PC-3 (cell line): ENCODE measurements at places on chromosomes 2 and 18. TPM values are rescaled to one million over a fixed set of nuclear protein-coding genes. Genes with fewer than 3 reads are reported as not detected.
A peak's percentile ranks its signal among the peaks of the same experiment; 100 is the strongest.

The RPE gene
- total RNA-seq, result 60.5 and 77.3 TPM in 2 replicates

DNA sequence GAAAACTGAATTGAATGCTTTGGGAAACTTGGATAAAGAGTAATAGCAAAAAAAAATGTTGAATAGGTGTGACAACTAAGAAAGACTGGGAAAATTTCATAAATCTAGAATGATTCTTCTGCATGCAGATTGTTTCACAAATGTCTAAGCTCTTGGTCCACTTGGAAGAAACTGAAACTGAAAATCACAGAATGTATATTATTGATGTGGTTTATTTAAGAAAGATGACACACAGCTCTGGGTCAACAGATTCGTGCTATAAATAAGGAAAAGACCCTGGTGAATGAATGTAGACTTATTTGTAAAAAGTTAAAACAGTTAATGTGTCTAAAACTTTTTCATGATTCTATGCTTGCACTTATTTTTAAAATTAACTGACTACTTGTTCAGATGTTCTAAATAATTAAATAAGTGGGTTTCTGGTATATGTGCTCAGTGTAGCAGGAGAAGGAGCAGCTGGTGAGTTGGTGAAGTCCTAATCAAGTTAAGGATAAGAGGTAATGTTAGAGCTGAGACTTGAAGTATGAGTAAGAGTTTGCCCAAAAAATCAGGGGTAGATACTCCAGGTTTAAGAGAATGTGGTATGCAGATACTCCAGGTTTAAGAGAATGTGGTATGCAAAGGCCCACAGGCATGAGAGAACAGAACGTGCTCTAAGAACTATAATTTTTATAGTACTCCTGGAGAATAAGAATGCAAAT lies 24.5 kb downstream of the UGP2 start:
- DNase-seq, result peak; percentile 12
- no peak overlapping the region for H3K27ac ChIP-seq
- H3K27me3 ChIP-seq, result no peaks in the 10 kb centered on the region
- H3K4me1 ChIP-seq, result peaks cover 59% of the 10 kb centered on the region
- H3K36me3 ChIP-seq, result peaks cover 16% of the 10 kb centered on the region; the same call in 1 of the 2 replicates
- no peak overlapping the region for H3K4me3 ChIP-seq

The AQP12B gene
- total RNA-seq, result not detected in 2 replicates

- no peak for DNase-seq
- no peaks in the 10 kb centered on the region for H3K27me3 ChIP-seq
- no peaks in the 10 kb centered on the region for H3K4me1 ChIP-seq
- H3K4me3 ChIP-seq, result no peak overlapping the region
Observed at GRCh38 chr18:64403784-64404503, 255.1 kb upstream of the LINC00305 start.

- no peak overlapping the region for H3K4me3 ChIP-seq
- DNase-seq, result peak; percentile 21
- H3K27ac ChIP-seq, result no peak overlapping the region
- peaks cover 31% of the 10 kb centered on the region for H3K4me1 ChIP-seq
- no peaks in the 10 kb centered on the region for H3K27me3 ChIP-seq
Observed at GRCh38 chr2:147275943-147276342, 568.9 kb upstream of the ACVR2A start.

DNA sequence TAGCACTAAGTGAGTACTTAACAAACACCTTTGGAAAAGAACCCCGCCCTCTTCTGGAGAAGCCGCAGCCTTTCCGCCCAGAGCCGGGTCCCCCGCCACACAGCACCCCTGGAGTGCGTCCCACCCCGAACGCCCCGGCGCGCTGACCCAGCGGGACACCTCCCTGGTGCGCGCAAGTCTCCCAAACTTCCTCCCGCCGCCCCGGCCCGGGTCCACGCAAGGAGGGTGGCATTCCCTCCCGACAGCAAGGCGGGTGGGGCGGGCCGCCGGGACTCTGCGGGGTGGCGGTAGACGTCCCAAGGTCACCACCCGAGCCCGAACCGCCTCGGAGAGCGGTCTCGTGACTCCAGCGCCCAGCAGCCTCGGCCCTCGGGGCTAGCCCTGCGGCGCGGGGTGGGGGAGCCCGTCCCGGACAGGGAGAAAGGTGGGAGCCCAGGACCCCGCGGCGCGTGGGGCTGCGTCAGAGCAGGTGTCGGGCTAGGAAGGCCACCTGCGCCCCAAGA lies 598 bp downstream of the CCDC93 start:
- peak overlapping the region; percentile 100 for H3K4me3 ChIP-seq
- peaks cover 16% of the 10 kb centered on the region for H3K4me1 ChIP-seq
- H3K27me3 ChIP-seq, result no peaks in the 10 kb centered on the region
- peak overlapping the region; percentile 36 for H3K27ac ChIP-seq

DNA sequence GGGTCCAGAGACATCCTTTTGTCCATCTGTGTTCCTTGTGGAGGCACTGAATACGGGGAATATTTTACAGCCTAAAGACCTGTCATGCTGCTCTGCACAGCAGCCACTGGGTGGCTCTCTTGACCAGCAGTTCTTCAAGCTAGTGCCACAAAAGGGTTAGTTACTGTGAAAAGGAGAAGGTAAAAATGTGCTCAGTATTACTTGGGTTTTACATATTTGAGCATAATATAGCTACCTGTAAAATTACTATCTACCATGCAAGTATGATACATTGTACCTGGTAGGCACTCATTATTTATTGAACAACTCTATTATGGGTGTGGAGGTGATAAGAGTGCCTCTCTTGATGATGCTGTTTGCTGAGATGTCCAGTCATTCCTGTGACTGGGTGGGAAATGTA lies 23.6 kb downstream of the FZD5 start:
- H3K4me1 ChIP-seq, result no peaks in the 10 kb centered on the region
- no peak overlapping the region for H3K4me3 ChIP-seq
- H3K27ac ChIP-seq, result no peak overlapping the region
- no peaks in the 10 kb centered on the region for H3K27me3 ChIP-seq

GRCh38 chr2:173149491-173149890 lies 73.8 kb downstream of the MAP3K20 start:
- peaks cover 66% of the 10 kb centered on the region for H3K4me1 ChIP-seq
- no peak overlapping the region for H3K4me3 ChIP-seq
- no peaks in the 10 kb centered on the region for H3K27me3 ChIP-seq
- DNase-seq, result no peak
- H3K36me3 ChIP-seq, result no peaks in the 10 kb centered on the region; the same call in 1 of the 2 replicates
- no peak overlapping the region for H3K27ac ChIP-seq

DNA sequence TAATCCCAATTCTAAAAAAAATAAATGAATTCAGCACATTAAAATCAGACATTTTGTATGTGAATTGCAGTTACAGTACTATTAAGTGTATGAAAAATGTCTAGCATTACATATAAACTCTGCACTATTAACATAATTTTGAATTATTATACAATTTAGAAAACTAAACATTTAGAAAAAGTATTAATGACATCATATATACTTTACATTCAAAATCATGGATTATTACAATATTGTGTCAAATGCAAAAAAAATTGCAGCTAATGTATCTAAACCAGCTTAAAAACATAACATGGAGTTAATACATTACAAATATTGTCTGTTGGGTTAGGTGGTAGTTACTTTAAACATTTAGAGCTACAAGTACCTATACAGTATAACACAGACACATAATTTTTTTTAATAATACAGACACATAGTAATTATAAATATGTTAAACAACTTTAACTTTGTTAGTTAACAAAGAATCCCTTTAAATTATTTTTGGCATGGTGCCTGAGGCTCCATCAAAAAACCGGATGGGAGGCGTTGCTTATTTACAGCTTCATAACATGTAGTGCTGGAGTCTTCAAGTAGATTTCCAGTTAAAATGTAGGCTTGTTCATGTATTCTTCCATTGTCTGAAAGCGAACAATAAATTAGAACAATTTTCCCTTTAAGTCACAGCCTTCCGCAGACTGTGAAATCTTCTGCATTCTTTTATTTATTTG lies 79.1 kb downstream of the AP1S3 start:
- DNase-seq, result no peak
- peaks cover 36% of the 10 kb centered on the region for H3K4me1 ChIP-seq
- H3K36me3 ChIP-seq, result no peaks in the 10 kb centered on the region
- H3K4me3 ChIP-seq, result no peak overlapping the region

DNA sequence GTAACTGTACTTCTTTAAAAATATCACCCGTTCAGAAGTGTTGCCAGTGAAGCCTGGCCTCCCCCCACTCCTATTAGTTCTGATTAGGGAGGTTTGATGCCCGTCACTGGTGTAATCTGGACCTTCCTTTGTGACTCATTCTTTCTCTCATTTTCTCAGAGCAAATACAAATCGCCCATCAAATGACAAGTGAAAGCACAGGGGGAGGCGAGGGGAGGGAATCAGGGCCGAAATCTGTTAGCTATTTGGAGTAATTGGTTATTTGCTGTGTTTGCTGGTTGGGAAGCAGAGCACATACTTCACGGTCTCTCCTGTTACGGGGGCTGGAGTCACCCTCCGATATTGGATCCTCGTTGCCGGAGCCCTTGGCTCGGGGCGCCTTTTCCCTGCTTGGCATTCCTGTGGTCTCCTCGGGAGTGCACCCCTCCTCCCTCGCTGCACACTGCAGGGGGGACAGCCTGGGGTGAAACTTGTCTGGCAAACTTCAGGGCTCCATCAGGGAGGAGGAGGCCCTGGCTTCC lies 178.1 kb downstream of the DYSF start:
- no peak overlapping the region for H3K27ac ChIP-seq
- no peaks in the 10 kb centered on the region for H3K27me3 ChIP-seq

GRCh38 chr18:5519448-5520298 lies 24.1 kb downstream of the EPB41L3 start:
- H3K4me3 ChIP-seq, result no peak overlapping the region
- no peaks in the 10 kb centered on the region for H3K36me3 ChIP-seq
- no peak overlapping the region for H3K27ac ChIP-seq

DNA sequence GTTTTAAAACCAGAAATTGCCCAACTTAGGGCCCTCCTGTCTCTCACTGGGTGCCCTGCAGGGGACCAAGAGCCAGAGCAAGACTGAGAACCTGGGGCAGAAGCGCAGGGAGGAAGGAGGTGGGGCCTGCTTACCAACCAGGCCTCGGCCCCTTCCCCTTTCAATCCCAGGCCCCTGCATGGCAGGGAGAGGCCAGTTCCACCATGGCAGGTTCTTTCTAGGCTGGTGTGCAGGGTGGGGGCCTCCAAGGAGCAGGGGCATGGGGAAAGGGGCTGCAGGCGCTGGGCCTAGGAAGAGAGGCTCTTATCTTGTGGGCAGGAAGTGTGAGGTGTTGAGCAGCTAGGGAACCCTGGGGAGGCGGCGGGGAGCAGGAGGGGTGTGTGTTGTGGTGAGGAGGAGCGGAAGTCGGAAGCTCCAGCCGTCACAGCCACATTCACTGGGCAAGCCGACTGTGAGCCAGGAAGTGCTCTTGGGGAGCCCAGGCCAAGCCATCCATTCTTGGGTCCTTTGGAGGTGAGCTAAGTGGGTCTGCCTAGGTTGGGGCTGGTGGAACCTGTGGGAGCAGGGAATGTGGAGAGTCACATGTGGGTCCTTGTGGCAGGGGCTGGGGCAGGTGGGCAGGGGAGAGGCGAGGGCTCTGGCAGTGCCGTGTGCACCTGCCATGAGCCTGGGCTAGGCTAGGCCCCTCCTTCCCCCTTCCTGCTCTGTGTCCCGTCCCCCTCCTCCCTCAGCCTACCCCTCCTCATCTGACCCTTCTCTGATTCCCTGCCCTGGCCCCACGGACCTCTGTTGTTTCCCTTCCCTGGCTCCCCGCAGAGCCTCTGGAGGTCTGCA lies at the start of gene PSD4:
Gene PSD4 (plus strand): TSS at position 430 of the 834 bp plus-strand sequence. CDS start 8,486 bp downstream, outside the sequence.
- no peaks in the 10 kb centered on the region; the same call in 1 of the 2 replicates for H3K36me3 ChIP-seq
- no peak within 1 kb of the TSS for H3K27ac ChIP-seq
- DNase-seq, result no peak

DNA sequence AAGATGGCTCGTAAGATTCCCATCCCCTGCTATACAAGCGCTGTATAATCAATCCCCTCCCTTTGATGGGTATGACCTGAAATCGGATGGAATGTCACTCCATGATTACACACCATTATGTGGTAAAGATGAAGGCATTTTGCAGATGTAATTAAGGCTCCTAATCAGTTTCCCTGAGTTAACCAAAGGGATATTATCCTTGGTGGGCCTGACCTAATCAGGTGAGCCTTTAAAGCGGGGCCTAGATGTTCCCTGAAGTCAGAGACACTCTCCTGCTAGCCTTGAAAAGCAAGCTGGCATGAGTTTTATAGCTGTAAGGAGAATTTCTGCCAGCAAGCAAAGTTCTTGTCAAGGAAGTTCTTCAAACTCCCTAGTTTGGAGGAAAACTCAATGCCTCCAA lies 223.8 kb upstream of the FN1 start:
- H3K27ac ChIP-seq, result no peak overlapping the region
- peaks cover 21% of the 10 kb centered on the region for H3K4me1 ChIP-seq
- H3K4me3 ChIP-seq, result no peak overlapping the region
- DNase-seq, result no peak

DNA sequence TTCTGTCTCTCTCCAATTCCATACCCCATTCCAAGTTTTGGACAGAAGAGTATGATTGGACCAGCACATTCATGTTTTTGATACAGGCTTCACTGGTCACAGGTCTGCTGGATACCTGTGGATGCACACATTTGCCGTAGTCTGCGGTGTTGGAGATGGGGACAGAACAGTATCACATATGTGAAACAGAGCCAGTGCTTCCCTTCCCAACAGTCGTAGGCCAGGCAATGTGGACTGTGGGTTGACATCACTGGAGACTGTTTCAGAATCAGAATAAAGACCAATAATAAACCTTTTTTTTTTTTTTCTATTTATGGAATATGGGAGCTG lies 18.7 kb downstream of the ACSL3 start:
- no peaks in the 10 kb centered on the region for H3K36me3 ChIP-seq
- DNase-seq, result no peak
- H3K27me3 ChIP-seq, result no peaks in the 10 kb centered on the region
- peak overlapping the region; percentile 85 for H3K27ac ChIP-seq

The CTAGE1 gene
- total RNA-seq, result not detected in 2 replicates

DNA sequence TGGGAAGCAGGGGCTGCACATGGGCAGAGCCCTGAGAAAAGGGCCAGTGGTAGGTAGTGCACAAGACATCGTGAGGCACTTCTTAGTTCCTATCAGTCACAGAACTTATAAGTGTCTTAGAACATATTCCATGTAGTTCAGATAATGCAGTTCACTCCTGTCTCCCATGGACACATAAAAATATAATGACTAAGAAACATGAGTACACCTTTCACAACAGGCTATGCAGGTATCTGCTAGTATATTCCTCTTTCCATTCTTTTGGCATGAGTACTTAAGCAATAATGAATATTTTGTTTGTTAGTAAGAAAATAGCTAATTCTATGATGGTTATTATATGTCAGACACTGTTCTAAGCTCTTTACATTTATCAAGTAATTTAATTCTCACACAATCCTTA lies 808.4 kb downstream of the BCL11A start:
- no peak overlapping the region for H3K4me3 ChIP-seq
- peaks cover 11% of the 10 kb centered on the region for H3K27me3 ChIP-seq
- no peak for DNase-seq
- no peaks in the 10 kb centered on the region for H3K36me3 ChIP-seq

GRCh38 chr18:12571630-12572029 lies 86.3 kb downstream of the SPIRE1 start:
- H3K4me1 ChIP-seq, result peaks cover 16% of the 10 kb centered on the region
- no peak overlapping the region for H3K27ac ChIP-seq
- DNase-seq, result no peak
- no peaks in the 10 kb centered on the region for H3K27me3 ChIP-seq

DNA sequence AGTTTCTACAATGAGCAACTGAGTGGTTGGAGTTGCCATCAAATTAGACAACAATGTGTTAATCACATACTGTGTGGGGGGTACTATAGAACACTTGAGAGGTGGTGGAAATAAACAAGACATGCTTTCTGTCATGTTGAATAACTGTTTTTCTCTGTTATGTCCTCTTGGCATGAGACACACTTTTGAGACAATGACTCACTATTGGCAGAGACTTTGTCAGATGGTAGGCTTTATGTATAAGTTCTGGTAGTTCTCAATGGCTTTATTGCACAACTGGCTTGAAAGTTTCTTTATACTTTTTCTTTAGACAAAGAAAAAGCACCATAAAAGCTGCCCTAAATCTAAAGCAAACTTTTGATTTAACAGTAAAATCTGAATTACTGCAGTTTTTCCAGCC lies 578.7 kb downstream of the ADCYAP1 start:
- no peaks in the 10 kb centered on the region for H3K4me1 ChIP-seq
- H3K27ac ChIP-seq, result no peak overlapping the region
- H3K4me3 ChIP-seq, result no peak overlapping the region
- no peaks in the 10 kb centered on the region for H3K36me3 ChIP-seq
